ENCODE measurements at places on chromosomes 13 and 19. TPM values are rescaled to one million over a fixed set of nuclear protein-coding genes. Genes with fewer than 3 reads are reported as not detected.

GRCh38 chr13:30545320-30545719 is 72.4 kb upstream of the USPL1 start:
- DNase-seq: no peak
- no peaks in the 10 kb centered on the region for H3K27me3 ChIP-seq
- H3K4me3 ChIP-seq: no peak overlapping the region
- no peaks in the 10 kb centered on the region for H3K4me1 ChIP-seq
- H3K27ac ChIP-seq: no peak overlapping the region

- H3K27me3 ChIP-seq: no peaks in the 10 kb centered on the region
- H3K36me3 ChIP-seq: no peaks in the 10 kb centered on the region
- no peak overlapping the region for H3K4me3 ChIP-seq
- no peaks in the 10 kb centered on the region for H3K4me1 ChIP-seq
- DNase-seq: no peak
Measured at GRCh38 chr13:101301053-101301452, 115.3 kb downstream of the NALCN start.

DNA sequence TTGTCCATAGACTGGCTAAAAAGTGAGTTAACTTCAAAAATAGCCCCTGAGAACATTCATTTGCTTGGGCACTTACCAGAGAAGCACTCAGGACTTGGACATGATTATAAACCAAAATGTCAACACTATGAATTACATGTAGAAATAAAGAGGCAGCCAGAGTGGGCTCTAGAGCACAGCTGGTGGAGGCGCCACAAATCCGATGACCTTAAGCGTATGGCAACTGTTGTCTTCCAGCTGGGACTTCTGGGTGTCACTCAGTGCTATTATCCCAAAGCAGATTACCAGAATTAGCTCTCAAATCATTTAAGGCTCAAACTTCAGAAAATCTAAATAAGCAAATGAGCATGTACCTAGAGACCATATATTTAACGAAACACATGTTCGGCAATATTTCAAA is 1255.5 kb upstream of the SLC10A2 start:
- H3K4me1 ChIP-seq: no peaks in the 10 kb centered on the region
- no peak for DNase-seq
- no peak overlapping the region for H3K27ac ChIP-seq
- H3K4me3 ChIP-seq: no peak overlapping the region
- H3K27me3 ChIP-seq: no peaks in the 10 kb centered on the region
- H3K36me3 ChIP-seq: no peaks in the 10 kb centered on the region

DNA sequence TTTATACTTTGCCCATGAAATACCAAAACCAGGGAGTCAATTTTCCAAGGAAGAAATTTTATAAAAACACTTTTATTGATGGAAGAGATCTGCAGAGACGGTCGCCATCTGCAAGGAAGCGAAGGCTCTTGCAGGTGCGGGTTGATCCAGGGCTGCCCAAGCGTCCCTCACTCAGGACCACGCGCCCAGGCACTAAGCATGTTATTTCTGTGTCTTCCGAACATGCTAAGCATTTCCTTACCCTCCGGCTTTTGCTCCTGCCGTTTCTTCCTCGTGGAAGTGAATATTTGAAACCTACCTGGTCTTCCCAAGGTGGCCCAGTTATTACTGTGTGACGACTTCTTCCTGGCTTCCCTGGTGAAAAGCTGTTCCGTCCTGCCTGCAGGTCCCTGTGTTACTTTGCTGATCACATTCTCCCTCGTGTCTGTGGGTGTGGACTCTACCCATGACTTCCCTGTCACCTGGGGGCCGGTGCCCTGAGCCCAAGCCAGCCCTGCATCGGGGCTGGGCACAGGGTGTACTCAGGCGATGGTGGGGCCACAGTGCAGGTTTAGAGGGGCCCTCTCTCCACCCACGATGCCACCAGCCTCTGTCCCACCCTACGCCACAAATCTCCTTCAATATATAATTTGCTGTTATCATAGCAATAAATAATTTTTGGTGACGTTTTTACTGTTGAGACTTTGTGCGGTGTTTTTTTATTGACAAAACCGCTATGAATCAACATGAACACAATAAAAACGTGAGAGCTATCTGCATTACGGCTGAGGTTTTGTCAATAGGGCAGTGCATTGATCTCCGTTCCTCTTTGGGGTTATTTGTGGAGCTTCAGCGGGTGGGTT is 119.4 kb downstream of the URI1 start:
- H3K4me1 ChIP-seq: no peaks in the 10 kb centered on the region
- H3K4me3 ChIP-seq: no peak overlapping the region
- H3K27ac ChIP-seq: no peak overlapping the region
- H3K36me3 ChIP-seq: no peaks in the 10 kb centered on the region
- DNase-seq: no peak

DNA sequence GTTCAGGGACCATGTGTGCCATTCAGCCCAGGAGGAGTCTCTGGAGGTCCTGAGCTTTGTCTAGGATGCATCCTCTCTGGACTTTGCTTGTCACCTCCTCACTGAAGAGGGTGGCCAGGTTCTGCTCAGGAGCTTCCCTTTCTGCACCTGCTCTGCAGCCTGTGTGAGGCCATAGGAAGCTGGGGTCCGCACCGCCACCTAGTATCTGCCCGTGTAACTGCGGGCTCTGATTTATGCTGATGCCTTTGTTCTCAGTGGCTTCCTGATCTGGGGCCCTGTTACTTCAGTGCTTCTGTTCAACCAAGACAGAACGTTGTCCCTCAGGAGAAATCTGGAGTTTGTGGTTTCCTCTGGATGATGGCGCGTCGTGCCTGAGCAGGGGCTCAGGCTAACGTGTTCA is 15.5 kb downstream of the ZNF610 start:
- no peak for DNase-seq
- no peaks in the 10 kb centered on the region for H3K27me3 ChIP-seq
- no peaks in the 10 kb centered on the region for H3K4me1 ChIP-seq
- no peak overlapping the region for H3K27ac ChIP-seq
- peaks cover 59% of the 10 kb centered on the region for H3K36me3 ChIP-seq
- no peak overlapping the region for H3K4me3 ChIP-seq

GRCh38 chr13:75788481-75788981 is 152.4 kb downstream of the LMO7 start:
- H3K4me1 ChIP-seq: peaks cover 72% of the 10 kb centered on the region

- H3K4me1 ChIP-seq: peaks cover 73% of the 10 kb centered on the region
- no peaks in the 10 kb centered on the region for H3K27me3 ChIP-seq
- peak; percentile 47 for DNase-seq
- no peak overlapping the region for H3K4me3 ChIP-seq
- H3K27ac ChIP-seq: peak overlapping the region; percentile 87
Measured at GRCh38 chr19:4390017-4390566, 10.3 kb downstream of the SH3GL1 start.

- no peak overlapping the region for H3K4me3 ChIP-seq
- DNase-seq: no peak
- H3K27ac ChIP-seq: peak overlapping the region; percentile 11
- no peaks in the 10 kb centered on the region for H3K27me3 ChIP-seq
- H3K4me1 ChIP-seq: peaks cover 3% of the 10 kb centered on the region
Measured at GRCh38 chr13:44894001-44894770, 95.1 kb downstream of the NUFIP1 start.

DNA sequence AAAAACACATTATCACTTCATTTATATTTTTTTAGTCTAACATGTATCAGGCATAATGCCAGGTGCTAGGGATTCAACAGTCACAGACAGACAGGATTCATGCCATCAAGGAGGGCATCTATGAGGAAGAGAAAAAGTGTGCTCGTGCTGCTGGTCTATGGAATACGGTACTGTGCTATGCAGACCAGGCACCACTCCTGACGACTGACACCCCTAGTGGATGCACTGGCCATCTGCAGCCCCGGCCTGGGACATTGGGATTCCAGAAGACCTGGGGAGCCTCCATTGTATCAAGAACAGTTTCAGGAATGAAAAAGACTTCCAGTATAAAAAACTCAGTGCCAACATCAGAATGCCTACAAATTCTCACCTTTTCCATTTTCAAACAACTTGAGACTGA is 94.0 kb downstream of the KLF12 start:
- DNase-seq: peak; percentile 21
- H3K36me3 ChIP-seq: no peaks in the 10 kb centered on the region
- H3K27ac ChIP-seq: no peak overlapping the region
- H3K4me1 ChIP-seq: peaks cover 6% of the 10 kb centered on the region
- no peak overlapping the region for H3K4me3 ChIP-seq

DNA sequence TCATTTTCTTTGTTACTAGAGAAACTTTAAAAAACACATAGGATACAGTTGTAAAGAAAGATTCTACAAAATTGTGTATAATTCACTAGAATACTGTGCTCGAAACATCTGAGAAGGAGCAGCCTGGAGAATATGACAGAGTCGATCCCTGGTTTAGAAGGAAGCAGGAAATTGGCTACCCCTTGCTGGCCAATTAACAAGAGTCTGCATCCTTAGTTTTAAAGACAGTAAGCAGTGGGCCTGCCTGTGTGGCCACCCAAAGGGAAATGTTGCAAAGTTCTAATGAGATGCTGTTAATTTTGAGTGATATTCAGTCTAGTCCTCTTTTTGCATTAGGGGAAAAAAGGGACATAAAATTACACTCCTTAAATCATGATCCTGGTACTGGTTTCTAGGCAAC is 988.6 kb downstream of the PCDH17 start:
- H3K4me3 ChIP-seq: no peak overlapping the region
- H3K27me3 ChIP-seq: no peaks in the 10 kb centered on the region
- DNase-seq: no peak
- no peaks in the 10 kb centered on the region for H3K4me1 ChIP-seq
- H3K27ac ChIP-seq: no peak overlapping the region

DNA sequence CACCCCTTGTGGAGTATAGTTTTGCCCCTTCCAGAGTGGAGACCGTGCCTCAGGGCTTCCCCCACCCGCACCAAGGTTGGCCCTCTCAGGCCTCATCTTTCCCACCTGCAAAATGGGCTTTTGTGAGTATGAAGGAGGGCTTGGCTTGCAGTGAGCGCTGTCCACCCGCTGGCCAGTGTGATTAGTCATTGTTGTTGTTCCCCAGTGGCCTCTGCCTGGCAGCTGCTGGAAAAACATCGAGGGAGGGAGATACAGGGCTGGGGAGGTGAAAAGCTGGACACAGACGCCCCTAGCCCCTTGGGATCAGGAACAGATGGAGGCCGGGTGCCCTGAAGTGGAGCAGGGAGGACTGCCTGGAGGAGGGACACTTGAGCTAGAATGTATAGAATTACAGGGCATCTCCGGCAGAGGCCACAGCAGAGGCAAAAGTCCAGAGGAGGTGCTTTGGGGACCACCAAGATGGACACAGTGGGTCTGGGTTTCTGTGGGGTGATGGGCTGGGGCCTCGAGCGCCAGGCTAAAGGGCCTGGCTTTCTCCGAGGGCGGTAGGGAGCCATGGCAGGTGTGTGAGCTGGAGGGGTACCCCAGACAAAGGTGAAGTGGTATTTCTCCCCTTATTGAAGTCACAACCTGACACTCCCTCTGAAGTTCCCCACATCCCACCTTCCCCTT is 3.9 kb upstream of the IL12RB1 start:
- no peak overlapping the region for H3K27ac ChIP-seq
- H3K4me1 ChIP-seq: no peaks in the 10 kb centered on the region
- H3K36me3 ChIP-seq: no peaks in the 10 kb centered on the region
- H3K27me3 ChIP-seq: peaks cover 8% of the 10 kb centered on the region
- H3K4me3 ChIP-seq: no peak overlapping the region
- no peak for DNase-seq

Gene CEACAM7
- not detected for total RNA-seq

DNA sequence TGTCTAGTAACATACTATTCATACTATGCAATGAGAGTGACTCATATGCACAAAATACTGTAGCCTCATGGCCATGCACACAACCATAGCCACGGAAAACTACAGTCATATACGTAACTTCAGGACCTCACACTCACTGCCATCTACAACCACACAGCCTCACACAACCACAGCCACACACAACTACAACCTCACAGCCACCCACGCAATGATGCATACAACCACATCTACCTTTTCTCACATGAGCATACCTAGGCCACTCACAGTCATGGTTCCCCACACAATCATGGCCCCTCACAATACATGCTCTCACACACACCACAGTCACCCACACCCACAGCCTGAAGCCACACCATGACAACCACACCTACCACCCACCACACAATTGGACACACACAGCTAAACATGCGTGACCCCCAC is 8.7 kb upstream of the TNFSF14 start:
- H3K4me1 ChIP-seq: no peaks in the 10 kb centered on the region
- DNase-seq: no peak
- no peak overlapping the region for H3K27ac ChIP-seq
- no peaks in the 10 kb centered on the region for H3K27me3 ChIP-seq
- no peak overlapping the region for H3K4me3 ChIP-seq
- no peaks in the 10 kb centered on the region for H3K36me3 ChIP-seq

GRCh38 chr13:97883396-97883795 is 70.1 kb upstream of the IPO5 start:
- DNase-seq: no peak
- no peak overlapping the region for H3K27ac ChIP-seq
- no peaks in the 10 kb centered on the region for H3K27me3 ChIP-seq
- H3K36me3 ChIP-seq: no peaks in the 10 kb centered on the region
- H3K4me1 ChIP-seq: no peaks in the 10 kb centered on the region

Gene APOC4
- not detected for total RNA-seq

DNA sequence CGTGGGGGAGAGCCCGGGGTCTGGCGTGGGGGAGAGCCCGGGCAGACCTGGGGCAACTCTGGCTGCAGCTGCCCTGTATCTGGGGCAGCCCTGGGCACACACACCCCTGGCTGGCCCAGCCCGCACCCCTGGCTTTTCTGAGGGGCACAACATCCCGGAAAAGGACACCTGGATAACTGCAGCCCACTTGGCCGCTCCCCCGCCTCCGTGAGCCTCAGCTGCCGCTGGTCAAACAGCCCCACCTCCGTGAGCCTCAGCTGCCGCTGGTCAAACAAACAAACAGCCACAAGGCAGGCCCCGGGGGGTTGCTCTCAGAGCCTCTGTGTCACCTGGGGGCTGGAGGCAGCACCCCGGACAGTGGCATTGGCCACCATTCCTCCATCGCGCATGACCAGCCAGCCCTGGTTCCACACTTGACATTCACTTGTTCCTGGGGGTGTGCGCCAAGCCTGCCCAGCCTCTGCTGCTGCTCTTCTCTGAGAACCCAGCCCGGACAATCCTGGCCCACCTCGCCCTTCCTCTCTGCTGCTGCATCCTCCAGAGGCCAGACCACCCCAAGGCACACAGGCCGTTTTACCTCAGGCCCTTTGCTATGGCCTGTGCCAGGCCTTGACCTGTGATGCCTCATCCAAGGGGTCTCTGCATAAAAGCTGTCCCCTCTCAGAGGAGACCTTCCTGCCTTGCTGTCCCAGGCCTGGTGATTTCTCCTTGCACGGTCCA is 19.9 kb downstream of the CEBPG start:
- H3K4me3 ChIP-seq: no peak overlapping the region
- no peaks in the 10 kb centered on the region for H3K36me3 ChIP-seq
- H3K4me1 ChIP-seq: peaks cover 70% of the 10 kb centered on the region
- no peaks in the 10 kb centered on the region for H3K27me3 ChIP-seq
- H3K27ac ChIP-seq: peak overlapping the region; percentile 13

GRCh38 chr19:54162241-54162805 is 2.8 kb upstream of the LENG1 start:
- peak overlapping the region; percentile 41 for H3K27ac ChIP-seq
- peaks cover 39% of the 10 kb centered on the region for H3K4me1 ChIP-seq
- peaks cover 9% of the 10 kb centered on the region for H3K36me3 ChIP-seq
- peak overlapping the region; percentile 57 for H3K4me3 ChIP-seq

Gene PLA2G4C
- total RNA-seq: 61.1 TPM

Gene SLC6A16
- 4.3 TPM for total RNA-seq
